ENCODE measurements at places on chromosomes 3 and 15. TPM values are rescaled to one million over a fixed set of nuclear protein-coding genes. Genes with fewer than 3 reads are reported as not detected.

FSD2 gene
- not detected for total RNA-seq

GRCh38 chr3:102827386-102827785, 392.6 kb downstream of the ZPLD1 start:
- DNase-seq: no peak

GRCh38 chr15:59160880-59161593, 45.6 kb upstream of the LDHAL6B start:
- no peak for DNase-seq

PYGO1 gene
- total RNA-seq: 3.7 TPM

- no peak for DNase-seq
Observed at GRCh38 chr15:70245932-70246622, 148.4 kb upstream of the TLE3 start.

GRCh38 chr3:125067225-125067624, 11.4 kb upstream of the HEG1 start:
- DNase-seq: no peak

STRA6 gene
- total RNA-seq: 2.0 TPM

DNA sequence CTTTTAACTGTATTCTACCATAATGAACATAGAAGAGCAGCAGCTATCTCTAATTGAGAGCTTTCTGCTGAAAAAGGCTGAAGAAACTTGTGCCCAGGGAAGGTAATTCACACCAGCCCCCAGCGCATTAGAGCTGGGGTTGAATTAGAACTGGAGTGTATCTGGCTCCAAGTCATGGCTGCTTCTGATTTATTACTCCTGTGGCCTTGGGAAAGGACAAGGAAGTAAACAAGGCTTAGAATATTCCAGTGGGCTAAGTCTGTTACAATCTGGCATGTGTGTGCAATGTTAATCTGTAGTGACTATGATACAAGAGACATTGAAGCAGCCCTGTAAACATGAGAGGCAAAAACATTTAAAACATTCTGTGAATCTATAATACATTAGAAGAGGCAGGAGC, 18.1 kb downstream of the CPA3 start:
- no peak for DNase-seq

GRCh38 chr15:100140527-100141308, 201.1 kb downstream of the ADAMTS17 start:
- DNase-seq: no peak

- no peak for DNase-seq
Observed at GRCh38 chr3:111803123-111803593, 55.9 kb upstream of the PHLDB2 start.

CD80 gene
- total RNA-seq: 1.2 TPM

- DNase-seq: no peak
Observed at GRCh38 chr15:71674354-71674753, 136.0 kb upstream of the NR2E3 start.

LNP1 gene
- 4.4 TPM for total RNA-seq

DNA sequence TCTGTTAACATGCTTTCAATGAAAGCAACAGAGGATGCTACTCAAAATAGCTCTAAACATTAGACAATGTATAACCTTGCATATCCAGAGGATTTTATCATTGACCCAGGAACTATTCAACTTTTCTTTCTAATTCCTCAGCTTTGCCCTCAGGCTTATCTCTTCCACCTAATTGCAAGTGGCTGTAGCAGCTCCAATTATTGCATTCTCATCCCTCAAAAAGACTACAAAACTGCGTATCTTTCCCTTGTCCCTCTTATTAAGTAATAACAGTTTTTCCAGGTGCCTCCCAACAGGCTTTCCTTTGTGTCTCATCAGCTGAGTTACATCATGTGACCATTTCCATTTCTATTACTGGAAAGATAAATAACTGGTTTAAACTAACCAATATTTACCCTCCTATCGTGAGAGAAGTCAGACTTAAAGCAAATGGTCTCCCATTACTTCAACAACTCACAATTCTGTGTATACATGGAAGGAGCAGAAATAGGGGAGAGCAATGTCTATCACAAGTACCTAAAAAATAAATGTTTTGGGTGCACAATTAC, 78.0 kb upstream of the MBNL1 start:
- DNase-seq: no peak

DNA sequence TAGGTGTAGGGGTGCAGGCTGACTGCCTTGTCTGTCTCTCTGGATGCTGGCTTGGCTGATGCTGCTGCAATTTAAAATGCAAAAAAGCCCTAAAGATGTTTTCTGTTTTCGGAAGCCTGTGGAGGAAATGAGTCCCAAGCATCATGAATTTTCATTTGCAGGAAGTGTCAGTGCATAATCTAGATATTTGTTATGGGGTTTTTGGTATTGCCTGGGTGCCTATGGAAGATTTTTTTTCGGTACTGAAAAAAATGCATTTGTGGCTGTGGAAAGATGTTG, 1.9 kb downstream of the CACNA1D start:
- no peak for DNase-seq

GRCh38 chr3:23669541-23670255, 136.1 kb upstream of the UBE2E1 start:
- DNase-seq: no peak

GRCh38 chr3:124299831-124300230, 307.9 kb upstream of the ROPN1 start:
- DNase-seq: no peak

- DNase-seq: no peak
Observed at GRCh38 chr3:183381673-183382072, 46.7 kb downstream of the MCF2L2 start.

GRCh38 chr3:108830991-108831614, 8.5 kb downstream of the TRAT1 start:
- no peak for DNase-seq

DNA sequence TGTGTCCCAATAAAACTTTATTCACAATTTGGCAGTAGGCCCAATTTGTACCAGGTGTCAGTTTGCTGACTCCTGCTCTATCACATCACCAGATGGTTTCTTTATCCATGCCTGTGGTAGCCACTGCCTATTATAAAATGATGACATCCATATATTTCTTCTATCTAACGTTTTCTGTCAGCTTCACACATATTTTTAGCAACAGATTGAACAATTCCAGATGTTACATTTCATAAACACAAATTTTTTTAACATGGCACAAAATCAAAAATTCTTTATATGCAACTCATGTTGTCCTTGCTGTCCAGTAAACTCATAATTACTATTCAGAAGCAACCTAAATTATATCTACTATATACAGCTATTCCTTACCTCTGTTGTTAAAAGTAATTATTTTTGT, 1371.6 kb downstream of the NSUN3 start:
- DNase-seq: no peak

All from kidney (tissue), 22 donors.